Stimulated activated CD8-positive, alpha-beta memory T cell treated with anti-CD3 and anti-CD28 coated beads, Interleukin-12 subunit alpha, Interleukin-12 subunit beta, amount 100 ng/mL, for 4 hours (primary cell): ENCODE measurements at places on chromosomes 5 and 9.

GRCh38 chr9:93595461-93595860, 19.1 kb downstream of the PHF2 start:
- no peak for DNase-seq

- no peak for DNase-seq
These were observed 50.2 kb upstream of the IL31RA start for GRCh38 chr5:55800924-55801323.

- no peak for DNase-seq
These were observed 60.7 kb downstream of the MAT2B start for GRCh38 chr5:163565931-163566608.

- no peak for DNase-seq
These were observed 757.5 kb upstream of the ZNF608 start for GRCh38 chr5:125503946-125504345.

DNA sequence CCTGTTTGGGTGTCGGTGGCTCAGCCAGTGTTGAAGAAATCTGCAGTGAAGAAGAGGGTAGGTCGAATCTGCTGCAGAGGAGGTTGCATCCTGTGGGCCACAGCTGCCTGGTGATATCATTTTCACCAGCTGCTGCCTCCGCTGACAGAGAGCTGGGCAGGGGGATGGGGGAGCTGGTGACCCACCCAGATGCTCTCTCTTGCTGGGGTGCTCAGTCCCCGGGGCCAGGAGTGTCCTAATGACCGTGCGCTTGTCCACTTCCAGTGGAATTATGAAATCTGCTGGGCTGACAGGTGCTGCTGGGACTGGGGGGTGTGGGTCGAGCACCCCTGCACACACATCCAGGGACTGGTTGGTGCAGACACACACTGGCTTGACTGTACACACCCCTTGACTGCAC, 83.2 kb upstream of the IRX4 start:
- DNase-seq, result no peak

GRCh38 chr9:95460518-95461164, 56.1 kb downstream of the PTCH1 start:
- DNase-seq, result no peak

DNA sequence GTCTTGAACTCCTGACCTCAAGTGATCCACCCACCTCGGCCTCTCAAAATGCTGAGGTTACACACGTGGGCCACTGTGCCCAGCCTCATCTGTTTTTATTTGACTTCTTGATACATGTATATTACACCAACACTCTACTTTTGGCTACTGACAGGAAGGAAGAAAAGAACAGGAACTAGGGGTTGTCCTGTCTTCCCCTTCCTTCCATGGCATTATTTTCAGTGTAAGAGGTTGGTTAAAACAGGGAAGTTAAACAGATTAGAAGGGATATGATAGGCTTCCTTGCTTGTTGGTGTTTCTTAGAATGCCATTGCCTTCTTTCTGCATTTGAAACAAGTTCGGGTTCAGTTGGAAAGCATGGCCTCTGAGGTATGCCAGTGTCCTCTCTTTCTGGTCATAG, 312.8 kb downstream of the NDUFS4 start:
- no peak for DNase-seq

DNA sequence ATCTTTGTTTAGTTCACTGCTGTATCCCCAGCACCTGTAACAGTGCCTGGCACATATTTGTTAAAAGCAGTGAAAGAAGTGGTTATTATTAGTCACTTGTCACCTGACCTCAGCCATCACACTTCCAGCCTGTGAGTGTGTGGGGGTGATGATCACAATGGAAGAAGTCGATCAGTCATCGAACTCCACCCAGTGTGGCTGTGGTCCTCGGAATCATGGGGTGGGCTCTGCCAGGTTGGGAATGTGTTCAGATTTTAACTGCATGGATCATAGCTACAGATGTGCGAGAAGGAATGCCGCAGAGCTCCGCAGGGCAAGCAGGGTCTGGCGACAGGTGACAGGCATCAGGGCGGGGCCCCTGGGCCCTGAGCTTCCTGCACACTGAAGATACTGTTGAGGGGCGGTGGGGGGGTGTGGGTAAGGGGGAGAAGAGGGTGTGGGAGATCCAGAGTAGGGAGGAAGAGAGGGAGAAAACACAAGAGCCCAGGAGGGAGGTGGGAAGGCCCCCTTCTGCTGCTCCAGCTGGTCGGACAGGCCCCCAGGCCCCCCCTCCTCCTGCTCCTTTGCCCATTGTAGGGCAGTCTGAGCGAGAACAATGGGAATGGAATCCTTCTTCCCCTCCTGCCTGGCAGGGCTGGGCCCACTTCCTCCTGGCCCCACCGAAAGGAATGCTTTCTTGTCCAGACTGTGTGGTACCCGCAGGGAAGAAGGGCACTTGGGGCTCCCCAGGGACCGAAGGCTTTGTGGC, 89.6 kb downstream of the SPRY4 start:
- no peak for DNase-seq

DNA sequence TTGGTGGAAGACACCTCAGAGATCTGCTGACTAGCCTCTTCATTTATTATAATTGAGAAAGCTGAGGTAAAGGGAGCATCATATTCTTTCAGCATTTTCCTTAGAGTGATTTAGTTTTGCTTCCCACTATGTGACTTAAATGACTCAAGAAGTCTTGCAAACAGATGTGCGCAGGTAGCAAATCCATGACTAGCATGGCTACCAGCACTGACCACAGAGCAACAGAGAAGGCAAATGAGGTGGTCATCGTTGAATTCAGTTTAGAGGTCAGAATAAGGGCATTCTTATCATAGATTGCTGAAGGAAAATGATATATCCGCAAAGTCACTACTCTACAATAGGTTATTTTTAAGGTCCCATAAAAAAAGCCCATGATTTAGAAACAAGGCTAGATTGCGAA, 162.2 kb downstream of the PIK3R1 start:
- no peak for DNase-seq

GRCh38 chr5:107428303-107428813, 242.4 kb downstream of the EFNA5 start:
- DNase-seq, result no peak

DNA sequence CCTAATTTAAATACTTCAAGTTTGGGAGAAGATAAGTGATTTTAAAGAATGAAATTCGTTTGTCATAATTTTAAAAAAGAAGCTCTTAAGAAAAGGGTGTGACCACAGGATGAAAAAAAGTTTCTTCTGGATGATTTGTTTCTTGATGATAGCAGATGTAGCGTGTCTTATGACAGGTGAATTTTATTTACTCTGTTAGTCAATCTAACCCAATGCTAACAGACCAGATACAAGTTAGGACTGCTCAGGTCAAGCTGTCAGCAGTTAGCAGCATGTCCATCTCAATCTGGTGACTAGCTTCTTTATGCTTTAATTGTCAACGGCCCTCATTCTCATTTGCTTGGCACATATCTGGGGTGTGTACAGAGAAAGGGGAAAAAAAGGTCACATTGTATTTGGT, 456.0 kb downstream of the BNC2 start:
- DNase-seq, result no peak

GRCh38 chr9:114303571-114303970, 19.3 kb upstream of the ORM1 start:
- DNase-seq, result no peak

GRCh38 chr5:159712672-159713071, 203.6 kb upstream of the ADRA1B start:
- no peak for DNase-seq

DNA sequence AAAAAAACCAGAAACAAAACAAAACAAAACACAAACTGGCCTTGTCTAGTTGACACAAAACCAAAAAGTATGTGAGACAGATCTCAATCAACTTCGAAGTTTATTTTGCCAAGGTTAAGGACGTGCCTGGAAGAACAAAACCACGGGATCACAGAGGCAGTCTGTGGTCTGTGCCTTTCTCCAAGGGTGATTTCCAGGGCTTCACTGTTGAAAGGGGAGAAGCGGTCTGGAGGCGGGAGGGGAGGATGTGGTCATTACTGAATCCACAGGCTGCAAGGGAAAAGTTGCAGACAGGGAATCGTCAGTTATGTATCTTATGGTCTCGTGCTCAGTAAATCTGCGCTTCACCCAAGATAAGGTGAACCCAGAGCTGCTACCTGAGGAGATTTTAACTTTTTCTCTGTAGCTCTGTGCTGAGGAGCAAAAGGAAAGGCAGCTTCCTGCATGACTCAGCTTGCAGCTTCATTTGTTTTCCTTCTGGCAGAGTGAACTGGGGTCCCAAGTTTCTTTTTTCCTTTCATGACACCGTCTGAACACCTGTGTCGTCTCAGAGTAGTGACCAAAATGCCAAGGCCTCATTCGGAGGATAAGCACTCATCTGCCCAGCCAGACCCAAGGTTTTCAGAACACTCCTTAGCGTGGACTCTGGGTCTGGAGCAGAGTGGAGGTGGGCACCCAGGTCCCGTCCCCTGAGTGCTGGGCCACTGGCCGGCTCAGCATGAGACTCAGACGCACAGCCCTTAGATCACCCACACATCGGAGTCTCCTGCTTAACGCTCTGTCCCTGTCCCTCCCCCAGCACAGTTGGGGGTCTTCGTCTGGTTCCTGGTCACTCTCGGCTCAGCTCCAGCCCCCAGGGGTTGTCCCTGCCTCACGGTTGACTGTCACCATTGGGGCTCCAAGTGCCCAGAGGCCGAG, 25.9 kb downstream of the ROPN1L start:
- DNase-seq, result no peak

GRCh38 chr9:73001860-73002259, 49.0 kb upstream of the ALDH1A1 start:
- no peak for DNase-seq

DNA sequence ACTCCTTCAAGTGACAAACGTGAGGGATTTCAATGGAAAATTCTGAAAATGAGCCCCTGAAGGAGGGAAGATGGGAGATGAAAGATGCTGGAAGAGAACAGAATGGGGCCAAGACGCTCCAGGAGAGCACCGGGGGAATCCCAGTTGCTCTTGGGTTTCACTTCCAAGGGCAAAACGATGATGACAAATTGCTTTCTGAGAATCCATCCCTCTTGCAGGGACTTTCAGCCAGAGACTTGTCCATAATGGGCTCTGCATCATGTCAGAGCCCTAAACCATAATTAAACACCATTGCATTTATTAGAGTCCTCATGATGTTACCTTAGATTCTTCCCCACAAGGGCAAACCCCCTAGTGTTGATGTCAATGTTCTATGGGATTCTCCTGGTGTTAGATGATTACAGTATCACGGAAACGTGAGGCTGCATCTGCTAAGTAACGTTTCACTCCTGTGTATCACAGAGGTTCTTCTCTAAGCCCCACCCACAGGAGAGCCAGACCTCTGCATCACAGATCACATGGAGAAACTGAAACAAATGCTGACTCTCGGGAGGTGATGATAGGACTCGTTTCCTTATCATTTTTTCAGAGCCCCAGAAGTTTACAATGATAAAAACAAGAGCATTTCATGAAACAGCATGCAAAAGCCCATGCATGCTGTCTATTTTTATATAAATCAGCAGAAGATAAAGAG, 114.4 kb downstream of the TENT4A start:
- no peak for DNase-seq

DNA sequence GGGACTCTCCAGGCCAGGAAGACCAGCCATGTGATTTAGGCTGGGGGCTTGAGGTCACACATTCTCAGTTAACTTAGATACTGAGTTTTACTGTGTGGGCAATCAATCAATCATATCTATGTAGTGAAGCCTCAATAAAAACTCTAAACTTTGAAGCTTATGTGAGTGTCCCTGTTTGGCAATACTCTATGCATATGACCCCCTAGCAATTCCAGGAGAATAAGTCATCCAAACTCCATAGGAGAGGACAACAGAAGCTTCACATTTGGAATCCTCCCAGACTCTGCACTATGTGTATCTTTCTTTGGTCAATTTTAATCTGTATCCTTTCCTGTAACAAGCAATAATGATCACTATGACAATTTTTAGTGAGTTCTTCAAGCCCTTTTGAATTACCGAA, 216.8 kb upstream of the RGMB start:
- no peak for DNase-seq

GRCh38 chr5:73693573-73694061, 67.6 kb downstream of the ARHGEF28 start:
- no peak for DNase-seq

DNA sequence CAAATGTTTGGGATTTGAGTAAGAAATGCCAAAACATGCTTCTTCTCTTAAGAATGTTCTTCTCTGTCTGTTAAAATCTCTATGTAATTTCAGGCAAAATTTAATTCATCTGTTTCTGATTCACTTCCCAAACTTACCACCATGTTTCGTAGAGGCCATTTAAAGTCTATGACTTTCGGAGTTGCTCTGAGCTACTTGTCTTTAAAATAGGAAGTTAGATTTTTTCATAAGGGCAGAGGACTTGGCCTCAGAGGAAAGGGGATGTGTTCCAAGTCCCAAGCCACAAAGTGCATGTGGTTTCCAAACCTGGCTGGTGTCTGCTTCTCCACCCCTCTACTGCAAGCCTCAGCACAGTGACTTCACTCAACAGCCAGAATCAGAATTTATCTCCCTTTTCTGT, 111.3 kb upstream of the ADRA1B start:
- DNase-seq, result no peak

GRCh38 chr5:39505363-39505762, 80.6 kb upstream of the DAB2 start:
- DNase-seq, result no peak

DNA sequence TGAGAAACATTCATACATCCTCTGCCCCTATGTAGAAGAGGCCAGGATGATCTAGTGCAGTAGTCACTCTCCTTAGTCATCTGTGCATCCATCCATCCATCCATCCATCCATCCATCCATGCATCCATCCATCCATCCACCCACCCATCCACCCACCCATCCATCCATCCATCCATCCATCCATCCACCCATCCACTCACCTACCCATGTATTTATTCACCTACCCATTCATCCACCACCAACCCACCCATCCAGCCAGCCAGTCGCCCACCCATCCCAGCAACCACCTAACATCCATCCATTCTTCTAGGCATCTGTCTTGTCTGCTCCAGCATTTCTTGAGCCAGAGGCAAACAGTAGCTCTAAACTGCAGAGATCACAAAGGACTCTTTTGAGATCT, 87.1 kb downstream of the MSX2 start:
- no peak for DNase-seq

GRCh38 chr5:32013658-32014057, 160.5 kb downstream of the GOLPH3 start:
- no peak for DNase-seq

- no peak for DNase-seq
These were observed 1.6 kb downstream of the SLC22A4 start for GRCh38 chr5:132295505-132296411.

- DNase-seq, result no peak
These were observed 127.6 kb downstream of the SNCAIP start for GRCh38 chr5:122439645-122440044.

DNA sequence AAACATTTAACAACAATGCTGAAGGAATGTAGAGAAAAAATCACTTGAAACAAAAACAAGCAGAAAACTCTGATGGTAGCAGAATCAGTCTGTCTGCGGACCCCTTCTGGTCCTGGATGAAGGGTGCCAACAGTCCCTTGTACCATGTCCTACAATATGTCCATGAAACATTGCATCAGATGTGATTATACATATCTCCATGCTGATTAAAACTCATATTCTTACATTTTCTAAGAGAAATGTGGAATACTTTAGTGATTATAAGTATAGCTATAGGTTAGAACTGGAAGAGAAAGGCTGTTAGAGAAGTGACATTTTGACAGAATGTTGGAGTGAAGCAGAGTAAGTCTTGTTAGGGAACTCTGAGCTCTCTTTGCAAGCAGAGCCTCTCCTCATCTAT, 286.1 kb downstream of the SH3GL2 start:
- DNase-seq, result no peak

- DNase-seq, result no peak
These were observed 14.4 kb downstream of the GLDC start for GRCh38 chr9:6631207-6631512.

GRCh38 chr5:10702040-10702629, 58.9 kb downstream of the DAP start:
- no peak for DNase-seq
